ENCODE measurements at places on chromosomes 11 and 22.

DNA sequence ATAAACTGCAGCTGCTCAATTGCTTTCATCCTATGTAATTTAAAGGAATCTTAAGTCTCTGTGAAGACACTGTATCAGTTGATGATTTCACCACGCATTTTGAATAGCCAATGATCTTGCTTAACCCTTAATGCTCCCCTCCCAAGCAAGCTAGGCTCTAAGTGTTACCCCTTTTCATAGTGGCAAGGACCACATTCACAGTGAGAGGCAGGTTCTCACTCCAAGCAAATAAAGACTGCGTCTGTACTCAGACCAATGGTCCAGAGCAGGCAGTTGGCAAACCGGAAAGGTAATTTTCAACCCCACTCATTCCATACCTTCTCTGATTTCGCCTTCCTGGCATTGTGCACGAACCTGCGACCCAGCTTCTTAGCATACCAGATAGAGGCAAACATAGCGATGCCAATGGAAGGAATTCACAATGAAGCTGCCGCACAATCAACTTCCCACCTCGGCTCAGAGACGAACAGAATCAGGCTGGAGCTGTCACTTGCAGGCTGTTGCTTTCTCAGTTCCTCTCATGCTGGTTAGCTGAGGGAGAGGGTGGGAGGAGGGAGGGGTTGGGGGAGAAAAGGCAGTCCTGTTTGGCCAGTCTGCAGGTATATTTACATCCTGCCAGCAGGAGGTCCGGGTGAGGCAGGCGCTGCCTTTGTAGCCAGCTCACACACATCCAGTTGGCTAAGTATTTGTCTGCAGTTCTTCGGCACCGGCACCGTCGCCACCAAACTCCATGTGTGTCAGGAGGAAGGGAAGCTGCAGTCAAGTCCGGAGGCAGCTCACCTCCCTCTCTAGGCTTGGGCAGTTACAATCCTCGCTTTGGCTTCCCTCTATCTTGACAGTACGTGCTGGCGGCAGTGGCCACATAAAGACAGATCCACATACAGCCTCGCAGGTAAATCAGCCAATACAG is 1151.2 kb upstream of the CCDC90B start:
- H3K36me3 ChIP-seq, result no peaks in the 10 kb centered on the region
- no peak for DNase-seq
- H3K4me3 ChIP-seq, result no peak overlapping the region
- H3K27ac ChIP-seq, result no peak overlapping the region

GRCh38 chr11:29328961-29329441 is 687.8 kb downstream of the KCNA4 start:
- H3K36me3 ChIP-seq, result no peaks in the 10 kb centered on the region
- no peak overlapping the region for H3K4me3 ChIP-seq
- peaks cover 6% of the 10 kb centered on the region for H3K4me1 ChIP-seq
- no peaks in the 10 kb centered on the region for H3K27me3 ChIP-seq
- H3K27ac ChIP-seq, result no peak overlapping the region

DNA sequence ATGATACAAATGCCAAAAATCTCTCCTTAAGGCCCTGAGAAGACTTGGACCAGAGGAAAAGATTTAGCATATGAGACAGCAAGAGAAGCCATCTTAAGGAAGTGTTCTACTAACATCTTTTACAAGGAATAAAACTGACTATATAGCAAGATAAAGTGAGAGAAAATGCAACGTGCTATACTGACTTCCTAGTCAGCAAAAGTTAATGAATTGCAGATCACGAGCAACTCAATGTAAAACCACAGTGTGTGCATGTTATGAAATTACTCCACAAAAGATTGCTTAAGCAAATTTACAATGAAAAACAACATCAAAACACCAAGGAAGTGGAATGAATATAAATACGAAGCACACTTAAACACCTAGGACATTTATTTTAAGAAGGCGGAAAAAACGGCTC is 187.5 kb downstream of the CADM1 start:
- no peaks in the 10 kb centered on the region for H3K27me3 ChIP-seq
- H3K36me3 ChIP-seq, result no peaks in the 10 kb centered on the region
- no peak overlapping the region for H3K27ac ChIP-seq
- no peak overlapping the region for H3K4me3 ChIP-seq
- no peaks in the 10 kb centered on the region for H3K4me1 ChIP-seq

- no peaks in the 10 kb centered on the region for H3K27me3 ChIP-seq
- H3K36me3 ChIP-seq, result no peaks in the 10 kb centered on the region
- no peak overlapping the region for H3K27ac ChIP-seq
- H3K4me1 ChIP-seq, result peaks cover 14% of the 10 kb centered on the region
- no peak for DNase-seq
- H3K4me3 ChIP-seq, result no peak overlapping the region
Observed at GRCh38 chr11:117045956-117046355, 52.3 kb downstream of the SIK3 start.

GRCh38 chr11:47552056-47552565 is 821 bp downstream of the CELF1 start:
- peak overlapping the region; percentile 85 for H3K27ac ChIP-seq
- no peaks in the 10 kb centered on the region for H3K27me3 ChIP-seq
- no peak for DNase-seq
- H3K4me3 ChIP-seq, result peak overlapping the region; percentile 85

DNA sequence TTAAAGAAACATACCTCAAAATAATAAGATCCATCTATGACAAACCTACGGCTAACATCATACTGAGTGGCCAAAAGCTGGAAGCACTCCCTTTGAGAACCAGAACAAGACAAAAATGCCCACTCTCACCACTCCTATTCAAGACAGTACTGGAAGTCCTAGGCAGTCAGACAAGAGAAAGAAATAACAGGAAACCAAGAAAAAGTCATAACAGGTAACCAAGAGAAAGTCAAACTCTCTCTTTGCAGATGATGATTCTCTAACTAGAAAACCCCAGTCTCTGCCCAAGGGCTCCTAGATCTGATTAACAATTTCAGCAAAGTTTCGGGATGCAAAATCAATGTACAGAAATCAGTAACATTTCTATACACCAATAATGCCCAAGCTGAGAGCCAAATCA is 35.6 kb downstream of the TMEM123 start:
- no peak overlapping the region for H3K4me3 ChIP-seq
- no peaks in the 10 kb centered on the region for H3K36me3 ChIP-seq
- H3K4me1 ChIP-seq, result no peaks in the 10 kb centered on the region
- DNase-seq, result no peak
- no peaks in the 10 kb centered on the region for H3K27me3 ChIP-seq
- H3K27ac ChIP-seq, result no peak overlapping the region

- H3K27me3 ChIP-seq, result peaks cover 3% of the 10 kb centered on the region
- DNase-seq, result no peak
- no peak overlapping the region for H3K4me3 ChIP-seq
- no peak overlapping the region for H3K27ac ChIP-seq
- no peaks in the 10 kb centered on the region for H3K36me3 ChIP-seq
- H3K4me1 ChIP-seq, result no peaks in the 10 kb centered on the region
Observed at GRCh38 chr11:69718147-69718546, 14.3 kb upstream of the FGF19 start.

DNA sequence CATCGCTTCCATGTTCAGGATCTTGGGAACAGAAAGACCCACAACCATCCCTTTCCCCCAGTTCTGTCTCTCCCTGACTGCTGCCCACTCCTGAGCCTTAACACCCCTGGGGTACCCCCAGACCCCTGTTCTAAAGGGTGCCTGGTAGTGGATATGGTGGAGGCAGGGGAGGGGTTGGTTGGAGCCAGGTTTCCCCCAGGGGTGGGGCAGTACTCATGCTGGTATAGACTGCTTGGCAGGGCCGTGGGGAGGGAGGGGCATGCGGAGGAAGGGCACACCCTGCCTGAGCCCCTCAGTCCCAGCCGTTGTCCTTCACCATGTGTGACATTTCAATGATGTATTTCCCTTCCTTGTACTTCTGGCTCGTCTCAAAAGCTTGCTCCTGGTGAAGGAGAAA is 4.0 kb downstream of the YPEL4 start:
- DNase-seq, result no peak
- H3K36me3 ChIP-seq, result no peaks in the 10 kb centered on the region
- no peak overlapping the region for H3K27ac ChIP-seq
- no peaks in the 10 kb centered on the region for H3K27me3 ChIP-seq
- peaks cover 59% of the 10 kb centered on the region for H3K4me1 ChIP-seq

DNA sequence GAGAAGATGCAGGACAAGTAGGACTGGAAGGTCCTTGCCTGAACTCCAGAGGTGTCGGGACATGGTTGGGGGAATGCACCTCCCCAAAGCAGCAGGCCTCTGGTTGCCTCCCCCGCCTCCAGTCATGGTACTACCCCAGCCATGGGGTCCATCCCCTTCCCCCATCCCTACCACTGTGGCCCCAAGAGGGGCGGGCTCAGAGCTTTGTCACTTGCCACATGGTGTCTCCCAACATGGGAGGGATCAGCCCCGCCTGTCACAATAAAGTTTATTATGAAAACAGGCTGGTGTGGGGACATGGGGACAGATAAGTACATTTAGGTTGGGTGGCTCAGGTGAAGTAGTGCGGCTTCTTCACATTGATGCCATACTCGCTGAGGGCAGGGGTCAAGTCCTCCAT is 1.4 kb downstream of the TAF10 start:
- DNase-seq, result no peak
- peaks cover 56% of the 10 kb centered on the region for H3K4me1 ChIP-seq
- H3K27me3 ChIP-seq, result no peaks in the 10 kb centered on the region
- H3K36me3 ChIP-seq, result peaks cover 39% of the 10 kb centered on the region
- H3K4me3 ChIP-seq, result peak overlapping the region; percentile 84
- H3K27ac ChIP-seq, result peak overlapping the region; percentile 100

GRCh38 chr22:31105282-31105929 is 2.0 kb downstream of the SELENOM start:
- H3K4me3 ChIP-seq, result peak overlapping the region; percentile 94
- H3K27ac ChIP-seq, result peak overlapping the region; percentile 99
- peaks cover 9% of the 10 kb centered on the region for H3K36me3 ChIP-seq
- peaks cover 65% of the 10 kb centered on the region for H3K4me1 ChIP-seq
- no peak for DNase-seq

DNA sequence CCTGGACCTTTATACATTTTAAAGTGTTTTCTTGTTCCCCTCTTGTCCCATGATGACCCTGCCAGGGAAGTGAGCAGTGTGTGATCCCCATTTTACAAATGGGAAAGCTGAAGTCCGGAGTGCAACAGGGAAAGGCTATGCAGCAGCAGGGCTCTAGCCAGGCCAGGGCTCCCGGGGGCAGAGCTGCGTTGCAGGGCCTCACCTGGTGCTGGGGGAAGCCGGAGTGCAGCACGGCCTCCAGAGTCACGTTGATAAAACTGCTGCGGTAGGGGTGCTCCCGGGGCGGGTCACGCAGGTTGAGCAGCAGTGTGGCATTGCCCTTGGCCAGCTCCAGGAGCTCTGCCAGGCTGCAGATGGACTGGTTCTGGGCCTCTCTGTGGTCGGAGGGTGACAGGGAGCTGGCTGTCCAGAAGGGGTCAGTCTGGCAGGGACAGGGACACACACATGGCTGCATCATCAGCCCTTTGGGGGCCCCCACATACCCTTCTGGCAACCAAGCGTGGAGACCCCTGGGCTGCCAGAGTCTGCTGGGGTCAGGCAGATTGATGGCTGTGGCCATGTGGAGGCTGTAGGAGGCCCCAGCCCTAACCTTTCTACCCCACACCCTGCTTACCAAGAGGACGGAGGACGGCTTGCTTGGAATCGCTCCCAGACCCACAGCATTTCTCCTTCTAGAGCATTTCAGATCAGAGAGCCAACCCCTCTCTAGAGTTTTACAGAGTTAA is 9.3 kb upstream of the KLHL35 start:
- H3K27ac ChIP-seq, result no peak overlapping the region
- no peaks in the 10 kb centered on the region for H3K27me3 ChIP-seq
- peaks cover 11% of the 10 kb centered on the region for H3K4me1 ChIP-seq
- H3K36me3 ChIP-seq, result no peaks in the 10 kb centered on the region

DNA sequence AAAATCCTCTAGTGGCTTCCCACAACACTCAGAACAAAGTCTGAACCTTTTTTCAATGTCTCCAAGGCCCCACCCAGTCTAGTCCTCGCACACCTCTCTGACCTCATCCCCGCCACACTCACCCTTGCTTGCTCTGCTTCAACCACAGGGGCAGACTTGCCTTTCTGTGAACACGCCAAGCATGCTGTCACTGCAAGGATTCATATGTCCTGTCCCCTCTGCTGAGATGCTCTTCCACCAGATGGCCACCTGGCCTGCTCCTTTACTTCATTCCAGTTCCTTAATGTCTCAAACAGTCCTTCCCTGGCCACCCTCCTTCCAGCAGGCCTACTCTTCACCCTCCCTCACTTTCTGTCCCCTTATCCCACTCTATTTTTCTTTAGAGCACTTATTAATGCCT is 60.6 kb upstream of the ARHGAP20 start:
- H3K36me3 ChIP-seq, result no peaks in the 10 kb centered on the region
- peaks cover 8% of the 10 kb centered on the region for H3K4me1 ChIP-seq
- no peak overlapping the region for H3K4me3 ChIP-seq
- H3K27me3 ChIP-seq, result no peaks in the 10 kb centered on the region
- H3K27ac ChIP-seq, result no peak overlapping the region

DNA sequence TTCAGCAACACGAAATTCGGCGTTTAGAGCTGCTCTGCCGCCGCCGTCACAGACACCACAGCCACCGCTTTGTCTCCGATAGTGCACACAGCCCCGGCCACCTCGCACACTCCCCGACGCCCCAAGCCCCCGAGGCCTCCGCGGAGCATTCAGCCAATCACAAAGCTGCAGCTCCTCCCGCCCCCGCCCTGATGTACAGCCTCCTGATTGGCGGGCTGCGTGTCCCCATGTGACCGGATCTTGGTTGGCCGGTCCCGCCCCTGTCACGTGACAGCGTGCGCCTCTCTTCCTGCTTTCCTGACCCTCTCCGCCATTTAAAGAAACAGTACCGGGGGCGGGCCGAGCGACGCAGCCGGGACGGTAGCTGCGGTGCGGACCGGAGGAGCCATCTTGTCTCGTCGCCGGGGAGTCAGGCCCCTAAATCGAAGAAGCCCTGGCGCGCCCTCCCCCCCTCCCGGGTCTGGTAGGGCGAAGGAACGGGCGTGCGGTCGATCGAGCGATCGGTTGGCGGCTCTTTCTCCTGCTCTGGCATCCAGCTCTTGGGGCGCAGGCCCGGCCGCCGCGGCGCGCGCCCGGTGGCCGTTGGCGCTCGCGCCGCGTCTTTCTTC is at the start of gene TUG1:
TSS of gene TUG1 (plus strand) at position 342 of the 608 bp plus-strand sequence.
- DNase-seq, result peak; percentile 95
- peak within 1 kb of the TSS; percentile 95 for H3K4me3 ChIP-seq
- H3K27me3 ChIP-seq, result no peaks in the 10 kb centered on the region
- H3K27ac ChIP-seq, result peak within 1 kb of the TSS; percentile 97

DNA sequence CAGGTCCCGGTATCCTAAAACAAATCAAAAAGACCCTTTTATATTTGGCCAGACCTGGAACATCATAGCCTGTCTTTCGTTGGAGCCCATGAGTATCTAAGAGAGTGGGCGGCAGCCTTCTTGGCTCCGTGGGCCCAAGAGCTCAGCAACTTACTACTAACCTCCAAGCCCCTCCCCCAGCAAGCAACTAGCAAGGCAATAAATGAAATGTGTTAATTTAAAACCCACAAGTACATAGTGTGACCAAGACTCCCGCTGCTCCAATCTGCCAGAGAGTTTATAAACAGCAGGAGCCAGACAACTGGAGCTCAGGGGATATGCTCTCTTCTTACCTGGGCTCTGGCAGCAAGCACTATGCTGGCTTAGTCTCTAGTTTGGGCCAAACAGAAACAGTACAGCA is 40.8 kb upstream of the CYP2D6 start:
- DNase-seq, result no peak
- H3K27me3 ChIP-seq, result no peaks in the 10 kb centered on the region
- H3K4me3 ChIP-seq, result no peak overlapping the region
- H3K27ac ChIP-seq, result no peak overlapping the region
- peaks cover 12% of the 10 kb centered on the region for H3K36me3 ChIP-seq

- no peak for DNase-seq
- peaks cover 95% of the 10 kb centered on the region for H3K4me1 ChIP-seq
- no peak overlapping the region for H3K4me3 ChIP-seq
- H3K27me3 ChIP-seq, result no peaks in the 10 kb centered on the region
- no peaks in the 10 kb centered on the region for H3K36me3 ChIP-seq
Observed at GRCh38 chr11:19675397-19675796, 37.2 kb upstream of the NAV2 start.
